ENCODE measurements at places on chromosomes 5 and 9. TPM values are rescaled to one million over a fixed set of nuclear protein-coding genes. Genes with fewer than 3 reads are reported as not detected.

The ANKRD55 gene
- total RNA-seq, result not detected

The NMUR2 gene
- not detected for total RNA-seq

DNA sequence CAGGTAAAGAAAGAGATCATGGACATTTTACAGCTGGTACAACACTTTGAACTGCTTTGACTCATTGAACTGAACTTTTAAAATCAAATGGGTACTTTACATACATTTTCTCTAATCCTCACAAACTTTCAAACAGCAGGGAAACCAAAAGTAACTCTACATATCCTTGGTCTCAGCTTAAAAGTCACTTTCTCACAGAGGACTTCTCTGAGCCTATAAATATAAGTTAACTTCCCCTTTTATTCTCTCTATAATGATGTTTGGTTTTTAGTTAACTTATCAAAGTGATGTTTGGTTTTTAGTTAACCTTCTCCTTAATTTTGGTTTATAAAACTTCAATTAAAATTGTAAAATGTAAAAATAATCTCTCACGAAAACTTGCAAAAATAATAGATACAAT lies 209.8 kb downstream of the MCTP1 start:
- no peaks in the 10 kb centered on the region for H3K4me1 ChIP-seq
- H3K4me3 ChIP-seq, result no peak overlapping the region
- no peaks in the 10 kb centered on the region for H3K36me3 ChIP-seq
- no peak overlapping the region for H3K27ac ChIP-seq

The TMEM215 gene
- total RNA-seq, result not detected

DNA sequence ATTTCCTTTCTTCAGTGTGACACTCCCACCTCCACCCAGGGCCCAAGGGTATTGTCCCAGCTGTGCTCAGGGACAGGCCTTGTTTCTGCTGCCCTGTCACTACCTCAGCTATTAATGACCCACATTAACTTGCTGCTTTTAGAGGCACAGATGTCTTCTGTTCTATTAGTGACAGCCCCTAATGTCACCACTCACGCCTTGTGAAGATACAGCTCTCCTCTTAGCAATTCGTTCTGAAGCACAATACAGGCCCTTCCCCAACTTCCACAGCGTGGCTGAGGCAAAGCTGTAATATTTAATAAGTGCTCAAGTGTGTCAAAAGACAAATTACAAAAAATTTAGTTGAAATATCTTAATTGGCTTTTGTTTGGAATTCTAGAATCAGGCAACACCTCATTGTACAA lies 44.7 kb upstream of the HMGCS1 start:
- no peak overlapping the region for H3K4me3 ChIP-seq
- no peaks in the 10 kb centered on the region for H3K27me3 ChIP-seq
- H3K36me3 ChIP-seq, result no peaks in the 10 kb centered on the region
- H3K27ac ChIP-seq, result no peak overlapping the region

DNA sequence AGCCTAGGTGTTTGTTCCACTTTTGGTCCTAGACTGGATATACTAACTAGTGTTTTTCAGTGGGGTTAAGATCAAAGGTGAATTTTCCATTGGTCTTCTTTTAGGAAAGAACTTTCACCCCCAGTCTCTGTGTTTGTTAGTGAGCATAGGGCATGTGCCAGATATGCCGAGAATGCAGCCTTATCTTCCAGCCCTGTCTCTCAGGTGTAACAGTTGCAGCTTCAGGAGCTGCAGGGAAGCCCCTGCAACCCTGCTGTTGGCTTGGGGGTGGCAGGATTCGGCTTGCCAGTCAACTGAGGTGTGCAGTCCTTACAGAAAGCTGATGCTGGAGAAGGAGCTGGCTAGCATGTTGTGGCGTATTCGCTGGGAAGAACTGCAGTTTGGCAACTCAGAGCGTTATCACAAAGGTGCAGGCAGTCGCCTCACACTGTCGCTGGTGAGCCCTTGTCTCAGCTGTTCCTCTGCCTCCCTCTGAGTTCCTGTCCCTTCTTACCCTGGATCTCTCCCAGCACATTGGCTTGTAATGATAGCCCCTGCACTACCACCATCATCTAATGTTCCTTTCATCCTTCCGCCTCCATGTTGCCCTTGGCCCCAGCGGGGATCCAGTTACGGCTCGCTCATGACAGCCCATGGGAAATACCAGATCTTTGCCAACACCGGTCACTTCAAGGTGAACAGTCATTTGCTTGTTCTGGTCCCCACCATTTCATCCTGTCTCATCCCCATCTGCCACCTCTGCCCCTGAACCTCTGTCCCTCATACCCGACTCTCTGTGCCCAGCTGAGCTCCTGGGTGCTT lies 10.1 kb downstream of the NPR2 start:
- H3K4me3 ChIP-seq, result no peak overlapping the region
- H3K27me3 ChIP-seq, result no peaks in the 10 kb centered on the region
- H3K27ac ChIP-seq, result no peak overlapping the region
- H3K36me3 ChIP-seq, result peaks cover 16% of the 10 kb centered on the region
- H3K4me1 ChIP-seq, result peaks cover 13% of the 10 kb centered on the region
